Brain pericyte (primary cell): ENCODE measurements at places on chromosomes 7 and 10.

- no peak for DNase-seq
Observed at GRCh38 chr10:84546609-84547008, 218.2 kb downstream of the CCSER2 start.

DNA sequence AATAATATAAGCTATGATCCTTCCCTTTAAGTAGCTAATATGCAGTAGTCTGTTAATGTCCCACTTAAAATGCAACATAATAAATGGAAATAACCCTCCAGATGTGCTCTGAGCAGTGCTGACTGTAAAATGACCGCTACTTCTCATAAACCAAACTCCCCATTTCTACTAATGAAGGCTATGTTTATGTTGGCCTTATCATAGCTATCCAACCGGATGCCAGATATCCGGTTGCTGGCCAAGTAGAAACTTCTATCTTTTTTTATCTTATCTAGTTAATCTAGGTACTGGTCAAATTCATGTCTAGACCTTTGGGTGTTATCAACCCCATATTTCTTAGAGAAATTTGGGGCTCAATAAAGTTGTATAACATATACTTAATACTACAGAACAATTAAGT lies 56.6 kb downstream of the CHRM2 start:
- DNase-seq: no peak

DNA sequence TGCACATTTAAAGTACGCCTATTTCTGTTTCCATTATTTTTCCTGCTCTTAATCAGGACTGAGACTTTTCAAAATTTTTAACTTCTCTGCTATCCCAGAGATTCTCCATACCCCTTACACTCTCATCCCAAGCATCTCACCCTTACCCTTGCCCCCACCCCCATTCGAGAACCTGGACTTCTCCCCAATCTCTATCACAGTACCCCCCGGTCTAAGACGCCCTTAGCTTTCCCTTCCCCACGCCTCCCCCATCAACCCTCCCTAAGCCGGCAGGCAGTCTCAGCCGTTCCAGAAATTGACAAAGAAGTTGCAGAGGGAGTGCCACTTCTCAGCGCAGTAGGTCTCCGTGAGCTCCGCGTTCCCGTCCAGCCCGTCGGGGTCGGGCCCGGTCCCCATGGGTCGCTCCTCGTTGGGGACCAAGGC lies 1.4 kb downstream of the FGFBP3 start:
- DNase-seq: no peak

- DNase-seq: no peak
Observed at GRCh38 chr10:114905450-114905849, 32.5 kb upstream of the TRUB1 start.

GRCh38 chr7:154884348-154884920 lies 118.5 kb downstream of the PAXIP1 start:
- DNase-seq: no peak
